Stimulated activated CD4-positive, alpha-beta T cell treated with anti-CD3 and anti-CD28 coated beads, Interleukin-1b, Interleukin-23, amount 100 ng/mL, for 1 hour (primary cell): ENCODE measurements at places on chromosomes 11 and 22.

- no peak for DNase-seq
Observed at GRCh38 chr22:49769691-49770546, 57.8 kb downstream of the BRD1 start.

DNA sequence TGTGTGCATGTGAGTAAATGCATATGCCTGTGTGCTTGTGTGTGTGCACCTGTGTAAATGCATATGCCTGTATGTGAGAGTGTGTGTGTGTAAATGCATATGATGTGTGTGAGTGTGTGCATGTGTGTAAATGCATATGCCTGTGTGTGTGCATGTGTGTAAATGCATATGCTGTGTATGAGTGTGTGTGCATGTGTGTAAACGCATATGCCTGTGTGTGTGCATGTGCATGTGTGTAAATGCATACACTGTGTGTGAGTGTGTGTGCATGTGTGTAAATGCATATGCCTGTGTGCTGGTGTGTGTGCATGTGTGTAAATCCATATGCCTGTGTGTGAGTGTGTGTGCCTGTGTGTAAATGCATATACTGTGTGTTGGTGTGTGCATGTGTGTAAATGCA is 37.8 kb downstream of the GGTLC2 start:
- DNase-seq = no peak

DNA sequence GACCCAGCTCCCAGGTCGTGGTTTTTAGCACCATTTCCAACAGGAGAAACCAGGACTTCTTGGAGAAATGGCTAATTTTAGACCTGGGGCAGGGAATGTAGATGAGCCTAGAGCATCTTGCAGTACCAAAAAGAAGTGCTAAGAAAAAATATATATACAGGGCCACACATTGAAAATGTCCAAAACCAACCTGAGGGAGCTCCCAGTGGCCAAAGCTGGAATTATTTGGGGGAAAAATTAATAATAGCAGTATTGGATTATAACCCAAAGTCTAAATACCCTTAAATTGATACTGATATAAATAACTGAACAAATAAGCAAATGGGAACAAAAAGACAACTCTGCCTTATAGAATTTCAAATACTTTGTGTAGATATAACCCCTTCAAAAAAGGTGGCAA is 108.0 kb downstream of the PARVA start:
- DNase-seq = no peak

GRCh38 chr22:30181459-30182349 is 64.9 kb downstream of the LIF start:
- DNase-seq = no peak

GRCh38 chr22:20305894-20306645 is 13.8 kb downstream of the DGCR6L start:
- no peak for DNase-seq

DNA sequence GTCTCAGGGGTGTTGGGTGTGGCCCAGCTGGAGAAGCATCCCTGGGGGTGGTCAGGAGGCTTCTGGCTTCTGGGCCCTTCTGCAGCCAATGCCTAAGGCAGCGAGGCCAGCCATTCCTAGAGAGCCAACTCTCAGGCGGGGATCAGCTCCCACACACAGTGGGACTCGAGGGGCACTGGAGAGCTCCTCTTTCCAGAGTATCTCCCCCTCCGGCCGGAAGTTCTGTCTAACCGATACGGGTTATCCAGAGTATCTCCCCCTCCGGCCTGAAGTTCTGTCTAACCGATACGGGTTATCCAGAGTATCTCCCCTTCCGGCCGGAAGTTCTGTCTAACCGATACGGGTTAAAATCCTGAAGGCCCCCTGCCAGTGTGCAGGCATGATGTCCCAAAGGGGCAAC is 71.2 kb upstream of the B3GAT1 start:
- no peak for DNase-seq

DNA sequence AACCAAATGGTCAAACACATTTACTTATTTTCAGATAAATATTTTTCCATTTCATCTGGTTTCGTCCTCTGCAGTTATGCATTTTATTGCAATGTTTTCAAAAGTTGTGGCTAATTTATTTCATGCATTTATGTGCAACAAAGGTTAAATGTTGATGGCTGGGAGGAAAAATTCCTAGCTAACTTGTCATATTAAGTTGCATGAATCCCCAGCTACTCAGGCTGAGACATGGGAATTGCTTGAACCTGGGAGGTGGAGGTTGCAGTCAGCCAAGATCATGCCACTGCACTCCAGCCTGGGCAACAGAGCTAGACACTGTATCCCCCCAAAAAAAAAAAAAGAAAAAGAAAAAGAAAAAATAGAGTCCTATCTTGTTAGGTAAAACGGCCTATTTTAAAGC is 1862.4 kb upstream of the RAG2 start:
- no peak for DNase-seq

GRCh38 chr11:44654596-44654995 is 72.2 kb upstream of the TSPAN18 start:
- no peak for DNase-seq

- no peak for DNase-seq
Observed at GRCh38 chr11:116519499-116519898, 253.3 kb downstream of the BUD13 start.

- DNase-seq = no peak
Observed at GRCh38 chr22:45976254-45977002, 534 bp downstream of the WNT7B start.

- DNase-seq = no peak
Observed at GRCh38 chr22:25564320-25564978, at the start of gene GRK3. GRK3 (plus strand) TSS chr22:25564675; CDS start chr22:25565041, 366 bp downstream.

DNA sequence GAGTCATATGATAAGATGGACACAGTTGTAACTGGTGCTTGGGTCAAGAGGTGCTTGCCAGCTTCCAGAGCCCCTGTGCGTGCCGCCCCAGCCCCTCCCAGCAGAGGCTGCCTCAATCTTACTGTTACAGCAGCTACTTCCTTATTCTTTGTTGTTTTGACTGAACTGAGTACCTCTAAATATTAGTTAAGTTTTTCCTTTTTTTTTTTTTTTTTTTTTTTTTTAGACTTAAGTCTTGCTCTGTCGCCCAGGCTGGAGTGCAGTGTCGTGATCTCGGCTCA is 8.8 kb downstream of the ZBED4 start:
- DNase-seq = no peak

DNA sequence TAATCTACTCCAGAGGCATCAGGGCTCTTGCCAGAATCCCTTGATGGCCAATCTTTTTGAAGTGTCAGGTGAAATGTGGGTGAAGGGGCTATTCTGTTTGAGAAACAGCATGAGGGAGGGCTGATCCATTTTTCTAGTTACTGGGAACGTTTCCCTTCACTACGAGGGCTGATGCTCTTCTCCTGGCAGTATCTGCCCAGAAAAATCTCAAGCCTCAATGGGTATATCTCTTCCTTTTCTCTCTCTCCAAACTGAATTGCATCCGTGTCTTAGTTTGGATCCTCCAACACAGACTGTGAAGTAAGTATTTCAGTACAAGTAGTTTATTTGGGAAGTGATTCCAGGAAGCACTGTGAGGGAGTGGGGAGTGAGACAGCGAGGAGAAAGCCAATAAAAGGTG is 113.0 kb upstream of the NAV2 start:
- DNase-seq = no peak

DNA sequence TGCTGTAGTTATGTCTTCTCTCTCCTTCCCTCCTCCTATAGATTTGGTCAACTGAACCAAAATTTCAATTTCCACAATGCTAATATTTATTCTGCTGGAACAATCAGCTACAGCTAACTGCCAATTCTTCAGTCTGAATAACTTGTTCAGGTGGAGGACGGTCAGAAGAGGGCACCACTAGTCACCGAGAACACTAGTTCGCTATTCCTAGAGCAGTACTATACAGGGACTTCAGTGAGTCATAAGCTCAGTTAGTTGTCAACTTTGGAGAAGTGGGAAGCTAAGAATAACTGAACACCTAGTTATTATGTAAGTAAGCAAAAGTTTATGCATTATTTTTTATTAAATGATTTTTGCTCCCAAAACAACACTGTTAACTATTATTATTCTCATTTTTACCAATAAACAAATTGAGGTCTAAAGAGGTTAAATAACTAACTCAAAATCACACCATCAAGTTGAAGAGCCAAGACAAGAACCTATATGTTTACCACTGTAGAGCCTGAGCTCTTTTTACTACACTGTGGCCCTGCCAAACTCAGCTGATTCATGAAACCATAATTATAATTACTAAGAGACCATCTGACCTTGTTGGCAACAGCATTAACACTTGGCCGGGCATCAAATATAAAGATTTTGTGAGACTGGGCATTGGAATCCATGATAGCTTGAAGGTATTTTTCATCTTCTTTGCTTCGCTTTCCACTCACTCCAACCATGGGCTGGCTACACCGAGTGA is 59.0 kb downstream of the CEP57 start:
- DNase-seq = no peak

GRCh38 chr22:37219533-37219932 is 7.3 kb upstream of the SSTR3 start:
- no peak for DNase-seq

DNA sequence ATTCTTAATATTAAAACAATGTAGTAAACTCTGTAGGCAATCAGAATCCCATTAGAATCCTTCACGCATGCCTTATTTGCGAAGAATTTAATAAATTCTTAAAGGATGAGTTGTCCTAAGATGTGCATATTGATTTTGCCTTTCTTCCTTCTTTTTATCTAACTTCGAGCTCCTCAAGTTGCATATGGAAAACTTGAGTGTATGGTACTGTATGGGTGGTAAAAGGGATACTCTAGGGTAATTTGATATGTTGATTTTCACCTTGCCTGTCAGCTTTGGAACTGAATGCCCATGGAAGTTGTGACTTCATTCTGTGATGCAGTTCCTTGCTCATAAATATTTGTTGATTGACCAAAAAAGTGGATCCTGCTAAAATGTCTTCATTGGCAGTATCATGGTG is 193.8 kb downstream of the DDX10 start:
- DNase-seq = no peak

GRCh38 chr22:44705022-44705297 is 3.0 kb downstream of the PRR5 start:
- no peak for DNase-seq

DNA sequence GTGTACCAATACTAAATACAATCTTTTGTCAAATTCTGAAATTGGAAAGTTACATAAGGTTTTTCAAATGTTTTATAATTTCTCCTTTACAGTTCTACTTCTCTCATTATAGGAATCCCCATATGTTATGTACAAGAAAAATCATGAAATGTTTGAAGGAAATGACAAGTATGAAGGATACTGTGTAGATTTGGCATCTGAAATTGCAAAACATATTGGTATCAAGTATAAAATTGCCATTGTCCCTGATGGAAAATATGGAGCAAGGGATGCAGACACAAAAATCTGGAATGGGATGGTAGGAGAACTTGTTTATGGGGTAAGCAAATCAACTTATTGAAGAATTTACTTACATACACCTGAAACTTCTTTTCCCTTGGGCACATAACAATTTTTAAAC is 103.4 kb downstream of the MSANTD4 start:
- no peak for DNase-seq

- DNase-seq = no peak
Observed at GRCh38 chr11:5553343-5553742, 5.0 kb upstream of the OR52H1 start.
